ENCODE measurements at places on chromosomes 12 and 14.

- DNase-seq = no peak
Observed at GRCh38 chr12:82174383-82174782, 183.8 kb downstream of the CCDC59 start.

GRCh38 chr14:71751264-71751663, 181.0 kb upstream of the RGS6 start:
- DNase-seq = no peak

- DNase-seq = no peak
Observed at GRCh38 chr12:120798696-120799095, 73.1 kb downstream of the ACADS start.

- DNase-seq = no peak
Observed at GRCh38 chr12:59650588-59651228, 54.9 kb downstream of the SLC16A7 start.

DNA sequence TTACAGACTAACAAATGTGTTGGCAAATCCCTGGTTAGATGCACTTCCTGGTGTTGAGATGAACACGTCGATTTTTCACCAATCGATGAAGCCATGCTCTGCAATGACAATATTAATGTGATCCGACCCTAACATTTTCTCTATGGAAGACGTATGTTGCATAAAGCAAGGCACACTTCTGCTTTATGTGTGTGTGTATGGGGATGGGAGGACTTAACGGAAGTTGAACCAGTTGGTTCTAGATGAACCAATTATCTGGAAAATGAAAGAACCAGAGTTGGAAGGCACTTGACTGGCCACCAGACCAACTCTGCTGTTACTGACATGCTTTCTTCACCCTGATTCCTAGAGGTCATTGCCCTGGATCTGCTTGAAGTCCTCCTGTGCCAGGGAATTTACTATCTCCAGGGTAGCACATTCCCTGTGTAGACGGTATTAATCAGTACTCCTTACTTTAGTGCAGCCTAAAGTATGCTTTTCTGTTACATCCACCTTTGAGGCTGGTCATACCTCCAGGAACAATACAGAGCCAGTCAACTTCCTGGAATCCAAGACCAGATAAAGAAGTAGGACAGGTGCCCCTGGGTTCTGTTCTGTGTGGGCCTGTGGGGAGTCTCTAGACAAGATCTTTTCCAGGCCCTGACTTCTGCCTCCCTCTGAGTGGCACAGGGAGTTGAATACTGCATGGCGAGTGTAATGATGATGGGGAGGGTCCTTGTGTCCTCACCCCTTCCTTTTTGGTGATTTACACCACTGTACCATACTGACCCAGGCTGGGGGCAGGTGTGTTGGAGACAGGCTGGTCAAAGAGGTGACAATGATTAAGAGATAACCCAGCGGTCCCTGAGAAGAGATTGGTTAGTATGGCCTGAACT, 4.1 kb downstream of the SDR39U1 start:
- no peak for DNase-seq

DNA sequence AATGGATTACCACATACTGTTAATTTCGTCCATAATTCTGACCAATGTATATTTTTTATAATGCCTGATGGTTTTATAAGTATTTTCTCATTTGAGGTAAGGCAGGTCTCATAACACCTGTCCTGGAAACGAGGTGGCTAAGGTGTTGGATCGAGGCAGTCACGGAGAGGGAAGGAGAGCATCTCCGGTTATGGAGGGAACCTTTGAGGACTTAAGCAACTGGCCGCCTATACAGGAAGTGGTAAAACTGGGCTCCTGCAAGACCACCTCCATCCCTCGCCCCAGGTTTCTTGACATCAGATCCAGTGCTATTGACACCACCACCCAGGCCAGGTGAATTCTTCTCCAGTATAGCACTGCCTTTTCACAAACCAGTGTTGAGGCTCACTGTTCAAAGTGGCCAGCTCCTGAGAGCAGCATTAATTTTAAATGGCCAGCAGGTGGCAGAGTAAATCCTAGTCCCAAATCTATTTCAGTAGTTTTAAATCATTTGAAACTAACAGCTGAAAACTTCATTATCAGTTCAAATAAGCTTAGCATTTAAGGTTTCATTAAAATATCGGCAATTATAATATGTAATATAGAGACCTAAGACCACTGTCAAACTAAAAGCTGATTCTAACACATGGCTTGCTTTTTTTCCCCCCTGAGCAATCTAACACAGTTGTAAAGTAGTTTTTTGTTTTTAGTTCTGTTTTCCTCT, 100.8 kb downstream of the PPM1A start:
- DNase-seq = no peak

- no peak for DNase-seq
Observed at GRCh38 chr12:40104461-40105264, 1.2 kb downstream of the SLC2A13 start.

GRCh38 chr12:113796852-113797534, 169.1 kb downstream of the RBM19 start:
- DNase-seq = no peak

Measured in omental fat pad (tissue), 4 donors.